AG04449 (cell line): ENCODE measurements at places on chromosomes 2 and 18.

DNA sequence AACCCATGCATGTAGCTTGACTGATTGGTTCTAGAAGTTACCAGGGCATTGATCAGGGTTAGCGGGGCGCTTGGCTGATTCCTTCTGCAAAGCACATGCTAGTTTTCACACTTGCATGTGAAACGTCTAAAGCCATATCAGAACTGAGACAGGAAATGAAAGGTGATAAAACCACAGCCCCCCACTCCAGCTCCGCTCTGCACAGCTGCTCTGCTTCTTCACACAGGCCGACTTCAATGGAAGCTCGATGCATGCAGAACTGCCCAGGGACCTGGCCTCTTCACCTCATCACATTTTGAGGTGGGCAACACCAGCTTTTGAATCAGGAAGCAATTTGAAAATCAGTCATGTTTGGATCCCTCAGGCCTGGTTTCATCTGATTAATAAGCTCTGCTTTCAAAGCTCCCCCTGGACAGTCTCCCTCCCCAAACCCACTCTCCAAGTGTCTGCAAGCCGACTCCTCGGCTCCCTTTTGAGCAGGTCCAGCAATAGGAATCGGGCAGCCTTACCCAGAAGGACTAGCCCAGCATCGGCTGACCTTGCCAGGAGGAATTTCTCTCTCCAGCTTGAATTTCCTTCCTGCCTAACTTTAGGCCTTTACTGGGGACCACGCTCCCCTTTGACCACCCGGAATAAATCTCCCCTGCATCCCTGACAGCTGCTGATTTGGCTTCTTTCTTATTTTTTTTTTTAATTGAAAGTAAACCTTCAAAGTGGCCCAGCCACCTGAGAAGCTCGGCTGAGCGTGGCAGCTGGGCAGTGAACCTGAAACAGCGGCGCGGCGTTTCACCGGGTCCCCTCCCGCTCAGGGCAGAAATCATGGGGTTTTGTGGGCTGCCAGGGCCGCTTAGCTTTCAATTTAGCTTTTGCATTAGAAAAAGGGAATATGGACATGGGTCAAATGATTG is 31.7 kb downstream of the HRH4 start:
- DNase-seq: no peak

- no peak for DNase-seq
Measured at GRCh38 chr2:140714586-140714985, 1416.2 kb downstream of the LRP1B start.

- DNase-seq: no peak
Measured at GRCh38 chr2:25566694-25567093, 106.7 kb downstream of the DTNB start.

DNA sequence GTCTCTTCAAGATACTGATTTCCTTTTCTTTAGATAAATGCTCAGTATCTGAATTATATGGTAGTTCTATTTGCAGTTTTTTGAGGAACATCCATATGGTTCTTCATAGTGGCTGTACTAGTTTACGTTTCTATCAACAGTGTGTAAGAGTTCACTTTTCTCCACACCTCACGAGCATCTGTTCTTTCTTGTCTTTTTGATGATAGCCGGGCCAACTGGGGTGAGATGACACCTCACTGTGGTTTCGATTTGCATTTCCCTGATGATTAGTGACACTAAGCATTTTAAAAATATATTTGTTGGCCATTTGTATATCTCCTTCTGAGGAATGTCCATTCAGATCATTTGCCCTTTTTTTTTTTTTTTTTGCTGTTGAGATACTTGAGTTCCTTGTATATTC is 458.8 kb downstream of the SETBP1 start:
- no peak for DNase-seq

DNA sequence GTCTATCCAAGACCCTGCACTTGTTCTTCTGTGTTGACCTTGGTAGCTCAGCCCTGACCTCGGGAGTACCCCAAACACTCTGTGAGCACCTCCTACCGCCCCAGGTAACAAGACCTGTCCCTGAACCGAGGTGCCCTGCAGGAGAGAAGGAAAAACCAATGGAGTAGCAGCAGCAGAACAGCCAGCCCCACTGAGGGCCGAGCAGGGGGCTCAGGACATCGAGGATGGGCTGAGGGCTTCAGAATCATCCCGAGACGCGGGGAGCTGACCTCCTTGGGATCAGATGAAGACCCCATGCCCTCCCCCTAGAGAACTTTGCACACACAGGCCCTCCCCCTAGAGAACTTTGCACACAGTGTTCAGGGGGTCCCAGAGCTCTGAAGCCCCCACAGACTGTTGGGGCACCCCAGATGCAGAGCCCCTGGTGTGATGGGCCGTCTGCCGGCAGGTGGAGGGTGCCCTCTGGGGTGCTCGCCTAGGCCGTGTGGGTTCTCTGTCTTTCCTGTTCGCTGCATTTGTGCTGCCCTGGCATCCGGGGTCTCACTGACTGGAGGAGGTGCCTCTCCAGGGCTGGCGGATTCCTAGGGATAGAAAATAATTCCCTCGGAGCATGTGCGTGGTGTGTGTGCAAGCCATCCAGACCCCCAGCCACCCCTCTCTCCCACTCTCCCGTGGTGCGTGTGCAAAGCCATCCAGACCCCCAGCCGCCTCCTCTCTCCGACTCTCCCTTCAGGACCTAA is 189.1 kb downstream of the TWIST2 start:
- DNase-seq: no peak

DNA sequence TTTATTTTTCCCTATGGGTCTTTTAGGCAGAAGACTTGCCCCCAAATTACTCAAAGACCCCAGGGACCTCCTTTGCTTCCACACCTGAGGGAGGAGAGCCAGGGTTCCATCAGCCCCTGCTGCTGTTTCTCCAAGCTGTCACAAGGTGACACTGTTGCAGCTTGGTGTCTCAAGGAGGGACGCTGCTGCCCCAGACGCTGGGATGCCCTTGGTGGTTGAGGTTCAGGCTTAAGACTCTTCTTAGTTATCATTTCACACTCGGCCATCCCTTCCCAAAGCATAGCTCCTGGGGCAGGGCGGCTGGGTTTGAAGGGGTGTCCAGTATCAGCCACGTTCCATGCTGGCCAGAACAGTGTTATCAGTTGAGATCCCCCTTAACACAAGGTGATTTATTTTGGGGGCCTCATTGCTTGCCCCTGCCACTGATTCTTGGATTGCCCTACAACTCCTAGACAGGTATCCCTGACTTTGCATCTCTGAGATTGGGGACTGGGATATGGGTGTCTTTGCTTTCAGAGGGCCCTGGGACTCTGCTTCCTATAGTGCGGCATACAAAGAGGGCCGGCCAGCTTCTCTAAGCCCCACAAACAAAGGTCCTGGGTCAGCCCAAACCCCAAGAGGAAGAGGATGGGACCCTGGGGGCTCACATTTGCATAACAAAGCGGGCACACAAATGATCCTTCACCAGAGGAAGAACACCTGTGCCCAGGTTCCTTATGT is 22.7 kb downstream of the GPR55 start:
- peak; percentile 10 for DNase-seq

DNA sequence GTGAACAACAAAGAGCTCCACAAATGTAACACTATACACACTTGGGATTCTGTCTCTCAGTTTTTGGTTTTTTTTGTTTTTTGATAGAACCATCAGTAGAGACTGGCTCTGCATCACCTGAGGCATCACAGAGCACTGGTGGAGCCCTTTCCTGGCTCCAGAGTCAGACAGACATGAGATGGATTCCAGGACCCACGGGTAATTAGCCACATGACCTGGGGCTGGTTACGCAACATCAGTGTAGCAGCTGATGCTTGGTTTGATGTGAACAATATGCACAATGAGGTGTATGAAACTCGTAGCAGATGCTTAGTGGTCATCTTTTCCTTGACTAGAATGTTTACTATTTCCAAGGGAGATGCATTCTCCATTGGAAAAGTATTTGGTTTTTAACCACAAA is 40.7 kb downstream of the CMPK2 start:
- peak; percentile 53 for DNase-seq

- no peak for DNase-seq
Measured at GRCh38 chr2:203361922-203362321, 33.7 kb downstream of the ABI2 start.

GRCh38 chr18:2883076-2883735 is 36.4 kb downstream of the EMILIN2 start:
- no peak for DNase-seq

GRCh38 chr2:48080534-48081316 is 174.4 kb upstream of the FBXO11 start:
- no peak for DNase-seq

- no peak for DNase-seq
Measured at GRCh38 chr2:121667618-121668017, 18.4 kb upstream of the CLASP1 start.

GRCh38 chr2:200787351-200788120 is 24.2 kb upstream of the BZW1 start:
- peak; percentile 86 for DNase-seq

DNA sequence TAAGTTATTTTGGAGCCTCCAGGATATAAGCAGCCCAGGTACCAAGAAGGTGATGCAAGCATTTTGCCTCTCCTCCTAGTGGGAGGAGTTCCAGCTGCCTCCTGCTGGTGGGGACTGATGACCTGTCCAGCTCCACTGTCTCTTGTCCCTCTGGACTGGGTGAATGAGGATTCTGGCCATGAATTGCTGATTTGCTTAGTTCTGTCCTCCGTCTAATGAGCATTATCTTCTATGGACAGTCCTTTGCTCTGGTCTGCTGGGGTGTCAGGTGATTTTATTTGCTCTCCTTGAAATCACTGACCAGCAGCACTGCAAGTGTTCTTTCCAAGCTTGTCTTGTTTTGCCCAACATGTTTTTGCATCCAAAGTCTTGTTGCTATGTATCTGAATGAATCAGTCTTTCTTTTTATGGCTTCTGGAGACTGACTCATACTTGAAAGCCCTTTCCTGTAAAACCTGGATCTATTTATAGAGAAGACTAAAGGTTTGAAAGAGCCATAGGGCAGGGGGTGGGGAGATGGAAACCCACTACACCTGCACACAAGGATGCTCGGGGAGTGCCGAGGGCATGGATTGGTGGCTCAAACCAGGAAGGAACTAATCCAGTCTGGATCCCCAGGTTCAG is 40.5 kb upstream of the EFHD1 start:
- DNase-seq: peak; percentile 57

DNA sequence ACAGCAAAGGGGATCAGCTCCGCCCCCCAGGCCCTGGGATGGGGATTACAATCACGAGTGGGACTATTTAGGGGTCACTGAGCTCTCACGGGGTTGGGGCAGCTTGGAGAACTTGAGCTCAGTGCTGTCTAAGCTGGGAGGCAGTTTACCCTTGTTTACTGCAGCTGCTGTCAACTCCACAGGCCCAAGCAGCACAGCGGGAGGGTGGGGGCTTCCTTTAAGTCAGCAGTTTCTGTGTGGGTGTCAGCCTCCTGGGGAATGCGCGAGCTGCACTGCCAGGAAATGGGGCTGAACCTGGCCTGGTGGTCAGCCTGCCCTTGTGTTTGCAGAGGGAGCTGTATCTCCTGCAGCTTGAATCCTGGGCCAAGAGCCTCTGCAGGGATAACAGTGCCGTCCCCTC is 29.8 kb downstream of the TOGARAM2 start:
- no peak for DNase-seq

DNA sequence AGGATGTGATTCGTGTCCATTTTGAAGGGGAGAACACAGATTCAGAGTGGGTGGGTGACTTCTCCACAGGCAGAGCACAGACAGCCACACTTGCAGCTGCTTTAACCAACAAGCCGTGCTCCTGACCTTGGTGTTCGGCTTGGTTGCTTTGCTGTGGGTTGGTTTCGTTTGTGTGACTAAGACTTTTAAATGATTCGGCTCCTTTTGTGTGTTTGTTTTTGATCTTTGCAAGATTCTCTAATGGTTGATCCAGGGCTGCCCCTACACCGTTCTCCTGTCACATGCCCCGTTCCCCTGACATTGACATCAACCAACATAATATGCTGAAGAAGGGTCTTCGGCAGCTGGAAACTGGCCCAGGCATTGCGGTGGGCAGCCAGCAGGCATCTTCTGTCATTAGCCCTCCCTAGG is 95.9 kb upstream of the MBOAT2 start:
- DNase-seq: no peak

GRCh38 chr2:71100195-71100964 is 29.6 kb downstream of the MCEE start:
- no peak for DNase-seq

GRCh38 chr2:10579441-10579840 is 110.3 kb downstream of the NOL10 start:
- no peak for DNase-seq

DNA sequence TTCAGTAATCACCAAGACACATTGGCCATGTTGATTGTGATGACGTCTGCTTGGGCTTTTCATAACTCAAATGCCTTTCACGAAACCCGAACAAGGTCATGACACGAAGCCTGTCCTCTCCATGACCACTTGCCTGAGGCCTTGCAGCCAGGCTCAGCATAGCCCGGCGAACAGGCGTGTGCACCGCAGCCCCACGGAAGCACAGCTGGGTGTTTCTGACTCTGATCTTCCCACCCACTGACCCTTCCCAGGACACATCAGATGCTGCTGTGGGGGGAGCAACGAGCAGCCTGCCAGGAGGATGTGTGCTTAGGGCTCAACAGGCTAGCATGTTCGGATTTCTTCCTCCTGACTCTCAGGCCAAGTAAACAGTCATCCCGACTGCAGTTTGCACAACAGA is 369.4 kb upstream of the SALL3 start:
- DNase-seq: no peak

GRCh38 chr2:57278451-57278850 is 768.2 kb upstream of the VRK2 start:
- no peak for DNase-seq

- DNase-seq: no peak
Measured at GRCh38 chr2:45925636-45926366, 274.3 kb downstream of the PRKCE start.

GRCh38 chr2:222752746-222753145 is 81.3 kb downstream of the MOGAT1 start:
- DNase-seq: no peak

- no peak for DNase-seq
Measured at GRCh38 chr18:59029663-59030429, 109.8 kb upstream of the SEC11C start.

DNA sequence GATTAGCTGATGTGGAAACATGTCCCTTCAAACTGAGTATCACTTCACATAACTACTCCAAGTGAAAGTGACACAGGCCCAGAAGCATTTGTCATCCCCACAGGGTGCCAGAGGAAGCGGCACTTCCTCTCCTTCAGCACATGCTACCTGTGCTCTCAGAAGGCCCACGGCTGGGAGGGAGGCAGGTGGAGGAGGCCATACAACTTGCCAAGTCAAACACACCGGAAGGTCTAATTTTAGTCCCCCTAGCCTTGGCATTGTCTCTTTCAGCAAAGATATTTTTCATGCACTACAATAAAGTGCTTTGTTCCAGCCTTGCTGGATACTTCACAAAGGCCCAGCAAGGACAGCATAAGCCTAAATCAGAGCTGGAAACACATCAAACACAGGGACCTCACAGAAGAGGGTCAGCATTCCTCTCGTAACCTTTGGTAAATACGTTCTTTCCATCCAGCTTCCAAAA is 38.0 kb downstream of the VSNL1 start:
- DNase-seq: no peak

GRCh38 chr2:60717691-60718090 is 38.4 kb upstream of the PAPOLG start:
- DNase-seq: no peak
